Fibroblast of skin of right quadriceps (primary cell): ENCODE measurements at places on chromosomes 3 and 15.

DNA sequence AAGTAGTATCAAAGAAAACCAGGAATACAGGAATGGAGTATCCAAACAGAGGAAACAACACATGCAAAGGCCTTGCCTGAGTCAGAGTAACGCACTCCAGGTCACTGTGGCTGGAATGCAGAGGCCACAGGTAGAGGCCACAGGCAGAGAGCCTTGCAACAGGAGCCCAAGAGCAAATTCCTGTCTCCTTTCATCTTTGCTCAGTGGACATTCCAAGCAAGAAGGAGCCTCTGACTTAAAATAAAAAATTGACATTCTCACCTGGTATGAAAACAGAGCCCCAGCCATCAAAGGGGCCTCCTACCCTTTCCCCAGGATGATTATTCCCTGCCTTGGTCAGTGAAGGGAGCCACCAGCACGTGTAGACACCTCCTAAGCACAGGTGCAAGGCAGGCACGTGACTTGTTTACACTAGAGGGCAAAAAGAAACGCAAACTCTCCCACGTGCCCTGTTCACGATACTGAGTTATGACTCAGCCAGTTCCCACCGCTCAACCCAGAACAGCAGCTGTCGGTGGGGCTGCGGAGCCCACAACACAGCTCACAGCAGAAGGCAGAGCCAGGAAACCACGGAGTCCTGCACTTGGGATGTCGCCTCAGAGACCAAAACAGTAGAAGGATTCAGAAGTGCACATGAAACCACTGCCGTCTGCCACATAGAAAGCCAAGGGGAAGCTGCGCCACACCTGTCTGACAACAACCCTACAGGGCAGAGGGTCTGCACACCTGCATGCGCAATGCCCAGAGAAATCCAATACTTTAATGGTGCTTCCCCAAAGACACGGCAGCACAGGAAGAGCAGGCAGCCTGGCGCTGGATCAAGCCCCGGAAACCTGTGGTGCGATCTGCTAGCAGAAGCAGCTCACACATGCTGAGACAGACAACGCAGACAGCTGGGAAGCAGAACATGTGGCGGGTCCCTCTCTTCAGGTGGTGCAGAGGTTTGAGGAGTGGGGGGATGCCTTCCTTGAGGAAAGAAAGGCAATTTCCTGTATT lies 52.1 kb downstream of the ITGB5 start:
- peak; percentile 78 for DNase-seq

DNA sequence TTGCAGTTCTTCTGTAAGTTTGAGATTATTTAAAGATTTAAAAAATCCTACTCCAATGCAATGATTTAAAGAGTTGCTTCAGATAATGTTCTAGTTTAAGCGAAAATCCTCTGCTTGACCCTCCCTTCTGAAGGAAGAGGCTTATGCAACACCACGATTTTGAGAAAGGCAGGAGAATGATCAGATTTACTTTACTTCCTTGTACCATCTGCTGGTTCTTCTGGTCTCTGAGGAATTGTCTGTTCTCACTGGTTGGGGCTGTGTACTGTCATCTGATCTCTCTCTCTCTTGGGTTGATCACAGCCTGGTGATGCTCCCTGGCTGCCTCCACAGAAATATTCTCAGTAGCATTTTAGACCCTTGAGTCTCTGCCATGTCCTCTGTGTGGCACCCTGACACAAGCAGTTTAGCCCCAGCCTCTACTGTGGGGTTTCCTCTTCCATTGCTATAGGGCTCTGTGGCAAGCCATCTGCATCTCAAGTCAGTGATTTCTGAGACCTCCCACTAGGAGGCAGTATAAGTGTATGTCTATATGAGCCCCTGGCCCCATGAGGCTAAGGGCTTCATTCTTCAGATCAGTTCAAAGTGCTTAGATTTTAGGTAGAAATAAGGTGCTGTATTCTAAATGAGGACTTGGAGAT lies 50.8 kb upstream of the PLAAT1 start:
- no peak for DNase-seq

DNA sequence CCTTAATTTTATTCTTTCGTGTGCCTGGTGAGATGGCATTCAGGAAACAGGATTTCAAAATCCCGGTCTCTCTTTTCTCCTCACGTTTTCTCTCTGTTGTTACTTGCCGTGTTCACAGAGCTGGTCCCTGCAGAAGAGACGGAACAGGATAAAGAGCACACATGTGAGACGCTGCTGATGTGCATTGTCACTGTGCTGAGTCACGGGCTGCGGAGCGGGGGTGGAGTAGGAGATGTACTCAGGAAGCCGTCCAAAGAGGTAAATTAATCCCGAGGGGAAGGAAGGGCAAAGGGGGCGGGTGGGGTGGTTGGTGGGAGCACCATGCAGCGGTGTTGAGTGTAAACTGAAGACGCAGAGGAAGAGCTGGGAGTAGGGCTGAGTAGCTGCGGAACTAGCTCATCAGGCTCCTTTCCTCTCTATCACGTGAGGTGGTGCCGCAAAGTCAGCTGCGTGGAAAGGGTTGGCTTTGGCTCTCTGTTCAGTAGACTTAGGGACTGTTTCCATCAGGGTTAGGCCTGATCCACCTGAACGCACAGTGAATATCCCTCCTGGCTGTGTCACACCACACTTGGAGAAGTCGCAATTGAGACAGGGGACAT lies 164.8 kb upstream of the BHLHE40 start:
- peak; percentile 42 for DNase-seq

DNA sequence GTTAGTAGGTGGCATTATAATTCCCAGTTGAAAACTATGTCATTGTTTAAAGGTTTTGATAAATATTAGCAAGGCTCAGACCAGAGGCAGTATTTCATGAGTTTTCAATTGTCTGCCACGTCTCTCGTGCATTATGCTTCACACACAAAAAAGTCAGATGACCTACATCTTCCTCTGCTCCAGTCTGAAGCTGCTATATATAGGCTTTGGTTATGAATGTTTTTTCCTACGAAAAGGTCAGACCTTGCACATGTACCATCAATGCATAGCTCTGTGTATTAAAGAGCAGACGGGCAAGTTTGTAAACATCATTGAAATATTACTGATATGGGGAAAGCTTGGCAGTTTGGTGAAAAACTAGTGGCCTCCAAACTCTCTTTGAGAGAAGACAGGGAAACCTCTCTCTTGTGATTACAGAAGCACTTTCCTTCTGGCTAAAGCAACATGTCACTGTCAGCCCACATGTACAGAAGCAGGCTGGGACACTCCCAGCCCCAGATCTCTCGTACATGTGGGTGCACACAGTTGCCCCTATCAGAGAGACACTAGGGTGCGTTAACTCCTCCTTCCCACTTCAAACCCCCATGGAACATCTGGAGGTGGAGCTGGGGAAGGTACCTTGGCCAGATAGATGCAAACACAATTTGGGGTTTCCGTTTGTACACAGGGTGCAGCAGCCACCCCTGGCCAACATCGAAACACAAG lies 184.0 kb upstream of the BCL6 start:
- DNase-seq = no peak

- peak; percentile 12 for DNase-seq
Measured at GRCh38 chr3:53166781-53167291, 5.8 kb downstream of the PRKCD start.

DNA sequence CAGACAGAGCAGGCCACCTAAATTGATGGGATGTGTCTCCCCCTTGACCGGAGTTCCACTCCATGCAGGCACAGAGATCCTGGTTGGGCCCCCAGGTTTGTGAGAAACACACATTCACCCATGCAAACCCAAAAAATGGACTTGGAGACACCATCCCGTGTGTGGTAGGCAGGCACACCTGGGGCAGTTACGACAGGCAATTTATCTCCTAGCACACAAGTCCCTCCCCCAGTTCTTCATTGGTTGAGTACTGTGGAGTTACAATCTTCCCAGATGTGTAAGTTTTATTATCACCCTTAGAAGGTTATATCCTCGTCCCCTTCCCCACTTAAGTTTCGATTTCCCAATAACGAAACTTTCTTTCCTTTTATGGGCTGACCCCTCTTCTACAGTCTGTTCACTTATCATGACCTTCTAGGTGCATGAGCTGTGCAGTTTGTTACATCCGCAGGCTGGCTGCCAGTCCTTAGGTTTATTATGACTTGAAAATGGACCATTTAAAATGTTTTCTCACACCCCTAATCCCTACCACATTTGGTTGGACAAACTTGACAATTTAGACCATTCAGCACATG lies 27.3 kb downstream of the ARL8B start:
- no peak for DNase-seq

- no peak for DNase-seq
Measured at GRCh38 chr3:169907476-169907875, 3.9 kb upstream of the SAMD7 start.

GRCh38 chr15:66269326-66270090 lies 16.0 kb upstream of the MEGF11 start:
- DNase-seq = peak; percentile 73

DNA sequence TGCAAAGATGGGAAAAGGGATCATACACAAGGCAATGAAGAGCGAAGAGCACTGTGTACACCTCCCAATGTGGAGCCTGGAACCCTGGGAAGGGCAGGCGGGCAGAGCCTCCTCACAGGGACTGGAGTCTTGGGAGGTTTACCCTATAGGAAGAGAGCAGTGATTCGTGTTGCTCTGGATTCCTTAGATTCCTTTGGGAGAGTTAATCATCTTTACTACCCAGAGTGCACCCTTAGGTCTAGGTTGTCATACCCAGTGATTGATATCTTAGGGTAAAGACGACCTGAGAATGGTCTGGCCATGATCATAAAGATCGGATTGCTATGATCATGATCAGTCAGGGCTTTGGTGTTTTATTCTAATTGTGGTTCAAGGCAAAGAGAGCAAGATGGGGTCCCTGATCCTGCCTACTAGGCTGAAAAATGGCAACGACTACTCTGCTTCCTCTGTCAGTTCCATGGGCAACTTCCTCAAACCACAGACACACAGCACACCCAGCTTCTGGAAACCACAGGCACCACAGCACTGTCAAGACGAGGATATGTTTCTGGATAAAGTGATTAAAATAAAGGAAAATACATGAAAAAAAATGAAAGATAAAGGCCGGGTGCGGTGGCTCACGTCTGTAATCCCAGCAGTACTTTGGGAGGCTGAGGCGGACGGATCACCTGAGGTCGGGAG lies 20.4 kb upstream of the MAP6D1 start:
- peak; percentile 66 for DNase-seq

DNA sequence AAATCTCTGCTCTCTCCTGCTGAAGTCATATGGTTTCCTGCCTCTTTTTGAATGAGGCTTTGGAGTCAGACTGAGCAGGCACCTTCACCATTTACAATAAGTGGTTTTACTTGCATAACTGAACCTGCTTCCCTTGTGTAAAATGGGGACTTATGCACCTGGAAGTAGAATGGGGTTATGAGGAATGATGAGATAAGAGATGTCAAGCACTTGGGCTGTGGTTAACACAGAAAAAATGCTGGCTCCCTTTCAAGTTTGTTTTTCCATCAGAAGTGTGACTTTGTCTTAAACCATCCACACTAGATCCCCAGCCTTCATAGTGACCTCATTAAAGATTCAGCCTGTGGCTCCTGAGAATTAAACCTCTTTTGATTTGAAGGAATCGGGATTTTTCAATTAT lies 5.2 kb downstream of the EXOSC7 start:
- peak; percentile 17 for DNase-seq

DNA sequence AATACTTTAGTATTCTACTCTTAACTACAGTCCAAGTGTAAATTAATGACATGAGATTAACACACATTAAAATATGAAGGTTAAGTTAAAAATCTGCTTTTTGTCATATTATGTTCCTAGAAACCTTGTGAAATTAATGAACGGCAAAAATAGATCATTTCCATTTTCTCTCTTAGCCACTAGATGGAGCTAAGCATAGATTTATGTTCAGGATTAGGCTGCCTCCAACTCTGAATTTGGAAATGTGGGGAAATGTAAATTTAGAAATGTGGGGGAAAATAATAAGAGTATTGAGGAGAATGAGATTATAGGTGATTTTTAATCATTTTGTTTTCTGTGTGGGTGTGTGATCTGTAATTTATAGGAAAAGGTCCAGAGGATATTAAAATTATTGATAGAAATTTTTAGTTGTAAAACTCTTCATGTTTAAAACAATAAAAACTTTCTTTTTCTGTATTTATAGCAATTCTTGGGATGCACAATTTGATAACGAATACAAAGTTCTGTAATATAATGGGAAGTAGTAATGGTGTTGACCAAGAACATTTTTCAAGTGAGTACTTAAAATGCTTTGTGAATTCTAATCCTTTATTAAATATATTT lies 59.2 kb downstream of the TMOD3 start:
- no peak for DNase-seq

DNA sequence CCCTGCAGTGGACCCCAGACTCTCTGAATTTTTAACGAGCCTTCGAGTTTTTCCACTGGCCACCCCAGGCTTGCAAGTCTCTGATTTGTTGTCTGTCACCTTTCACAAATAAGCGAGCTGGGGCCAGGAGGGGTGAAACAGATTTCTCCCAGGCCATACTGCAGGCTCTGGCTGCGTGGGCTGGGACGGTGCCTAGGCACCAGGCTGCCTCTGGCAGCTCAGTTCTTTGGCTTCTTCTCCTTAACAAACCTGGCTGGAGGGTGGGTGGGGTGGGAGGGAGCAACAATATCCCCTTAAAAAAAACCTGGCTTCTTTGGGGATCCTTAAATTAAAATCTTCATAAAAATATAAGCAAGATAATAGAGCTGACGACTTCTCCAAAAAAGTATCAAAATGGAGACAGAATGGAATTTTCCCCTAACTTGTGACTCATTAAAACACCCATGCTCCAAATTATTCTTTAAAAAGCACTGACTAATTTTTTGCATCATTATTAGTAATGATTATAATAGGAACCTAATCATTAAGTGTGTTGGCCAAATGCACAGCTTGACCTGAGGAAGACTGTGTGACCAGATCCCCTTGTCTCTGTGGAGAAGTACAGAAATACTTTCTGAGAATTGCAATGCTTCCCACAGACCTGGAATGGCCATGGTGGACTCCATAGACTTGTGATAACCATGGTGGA lies 84.1 kb downstream of the SNRK start:
- DNase-seq = no peak

- DNase-seq = no peak
Measured at GRCh38 chr15:36658898-36659639, 79.6 kb downstream of the CDIN1 start.

GRCh38 chr3:129619726-129620162 lies 13.3 kb upstream of the PLXND1 start:
- no peak for DNase-seq

GRCh38 chr3:46924921-46925584 lies 47.5 kb downstream of the PTH1R start:
- no peak for DNase-seq

DNA sequence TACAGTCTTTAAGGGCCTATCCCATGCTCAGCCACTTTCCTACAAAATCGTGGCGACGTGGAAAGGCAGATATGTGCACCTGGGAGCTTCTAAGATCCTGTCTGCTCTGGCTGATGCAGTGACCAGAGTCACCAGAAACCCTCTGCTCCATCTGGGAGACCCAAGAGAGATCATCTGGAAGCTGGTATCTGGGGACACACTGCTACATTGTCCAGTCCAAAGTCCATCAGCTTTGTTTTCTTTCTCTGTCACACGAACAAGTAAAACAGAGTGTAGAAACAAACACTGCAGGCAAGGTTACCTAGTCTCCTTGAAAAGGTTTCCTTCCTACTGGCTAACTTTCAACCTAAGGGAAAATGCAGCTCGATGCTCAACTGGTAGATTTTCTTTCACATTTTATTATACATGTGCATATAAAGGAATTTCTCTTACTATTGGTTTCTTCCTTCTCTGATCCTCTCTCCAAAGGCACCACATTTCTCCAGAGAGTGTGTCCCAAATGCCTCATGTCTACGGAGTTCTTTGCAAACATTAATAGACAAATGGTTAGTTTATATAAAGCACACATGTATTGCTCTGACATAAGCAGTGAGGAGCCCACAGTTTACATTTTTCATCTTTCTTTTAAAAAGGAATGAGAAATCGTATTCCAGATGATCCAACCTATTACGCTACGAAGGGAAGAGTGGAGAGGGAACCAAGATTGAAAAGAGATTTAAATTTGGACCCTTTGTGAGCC lies 8.3 kb upstream of the GREM1 start:
- no peak for DNase-seq

- DNase-seq = no peak
Measured at GRCh38 chr15:89352476-89352875, 17.9 kb upstream of the POLG start.
